ENCODE measurements at places on chromosomes 6 and 20. TPM values are rescaled to one million over a fixed set of nuclear protein-coding genes. Genes with fewer than 3 reads are reported as not detected.
A peak's percentile ranks its signal among the peaks of the same experiment; 100 is the strongest.

DNA sequence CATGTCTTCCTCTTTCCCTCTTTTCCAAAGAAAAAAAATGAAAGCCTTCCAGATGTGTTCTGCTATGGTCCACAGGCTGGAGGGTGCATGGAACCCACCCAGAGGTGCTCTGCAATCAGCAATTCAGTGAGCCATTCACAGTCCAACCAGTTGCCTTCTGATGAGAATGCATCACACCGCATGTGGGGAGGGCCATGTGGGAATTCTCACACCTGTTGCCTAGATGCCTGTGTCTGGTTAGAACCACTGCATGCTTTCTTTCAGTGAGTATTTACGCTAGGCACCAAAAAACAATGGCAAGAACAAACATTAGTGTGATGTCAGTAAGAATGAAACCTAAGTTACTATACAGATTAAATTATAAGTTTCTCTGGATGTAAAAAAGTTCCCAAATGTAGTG, 311.6 kb upstream of the CDYL start:
- DNase-seq, result no peak
- H3K4me3 ChIP-seq, result no peak overlapping the region
- no peak overlapping the region for H3K27ac ChIP-seq
- no peaks in the 10 kb centered on the region for H3K27me3 ChIP-seq
- H3K36me3 ChIP-seq, result no peaks in the 10 kb centered on the region

- H3K27ac ChIP-seq, result peak overlapping the region; percentile 99
- H3K36me3 ChIP-seq, result no peaks in the 10 kb centered on the region
- H3K4me1 ChIP-seq, result peaks cover 43% of the 10 kb centered on the region
- peak; percentile 92 for DNase-seq
- H3K27me3 ChIP-seq, result no peaks in the 10 kb centered on the region
Measured at GRCh38 chr6:111605100-111605751, 452 bp downstream of the TRAF3IP2 start.

DNA sequence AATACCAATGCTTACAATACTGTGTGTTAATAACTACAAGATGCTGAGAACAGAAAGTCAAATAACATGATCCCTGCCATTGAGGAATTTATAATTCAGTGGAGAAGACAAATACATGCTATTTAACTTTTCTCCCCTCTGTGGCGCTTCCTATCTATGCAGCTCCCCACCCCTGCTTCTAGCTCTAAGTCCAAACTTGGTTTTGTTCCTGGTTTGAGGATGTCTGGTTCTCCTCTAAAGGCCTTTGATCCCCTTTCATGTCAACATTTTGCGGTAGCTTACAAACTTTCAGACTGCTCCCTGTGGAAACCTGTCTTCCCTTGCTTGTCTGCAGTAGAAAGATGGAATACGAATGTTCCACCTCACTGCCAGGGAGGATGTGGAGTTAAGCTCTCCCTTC, 18.4 kb upstream of the REPS1 start:
- H3K27me3 ChIP-seq, result no peaks in the 10 kb centered on the region
- H3K36me3 ChIP-seq, result no peaks in the 10 kb centered on the region
- H3K4me1 ChIP-seq, result no peaks in the 10 kb centered on the region
- no peak for DNase-seq
- no peak overlapping the region for H3K4me3 ChIP-seq

DNA sequence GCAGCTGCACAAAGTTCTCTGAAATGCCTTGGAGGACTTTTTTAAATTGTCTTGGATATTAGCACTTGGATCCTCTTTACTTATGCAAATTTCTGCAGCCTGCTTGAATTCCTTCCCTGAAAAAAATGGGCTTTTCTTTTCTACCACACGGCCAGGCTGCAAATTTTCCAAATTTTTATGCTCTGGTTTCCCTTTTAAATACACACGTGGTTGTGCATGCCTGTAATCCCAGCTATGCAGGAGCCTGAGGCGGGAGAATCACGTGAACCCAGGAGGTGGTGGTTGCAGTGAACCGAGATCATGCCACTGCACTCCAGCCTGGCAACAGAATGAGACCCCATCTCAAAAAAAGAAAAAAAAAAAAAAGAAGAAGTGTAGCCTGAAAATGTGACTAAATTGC, 76.1 kb upstream of the PRND start:
- H3K4me3 ChIP-seq, result no peak overlapping the region
- no peaks in the 10 kb centered on the region for H3K4me1 ChIP-seq
- no peaks in the 10 kb centered on the region for H3K27me3 ChIP-seq
- H3K27ac ChIP-seq, result no peak overlapping the region
- DNase-seq, result no peak
- H3K36me3 ChIP-seq, result no peaks in the 10 kb centered on the region

The LGSN gene
- not detected for total RNA-seq
